ENCODE measurements at places on chromosomes 7 and 10.

DNA sequence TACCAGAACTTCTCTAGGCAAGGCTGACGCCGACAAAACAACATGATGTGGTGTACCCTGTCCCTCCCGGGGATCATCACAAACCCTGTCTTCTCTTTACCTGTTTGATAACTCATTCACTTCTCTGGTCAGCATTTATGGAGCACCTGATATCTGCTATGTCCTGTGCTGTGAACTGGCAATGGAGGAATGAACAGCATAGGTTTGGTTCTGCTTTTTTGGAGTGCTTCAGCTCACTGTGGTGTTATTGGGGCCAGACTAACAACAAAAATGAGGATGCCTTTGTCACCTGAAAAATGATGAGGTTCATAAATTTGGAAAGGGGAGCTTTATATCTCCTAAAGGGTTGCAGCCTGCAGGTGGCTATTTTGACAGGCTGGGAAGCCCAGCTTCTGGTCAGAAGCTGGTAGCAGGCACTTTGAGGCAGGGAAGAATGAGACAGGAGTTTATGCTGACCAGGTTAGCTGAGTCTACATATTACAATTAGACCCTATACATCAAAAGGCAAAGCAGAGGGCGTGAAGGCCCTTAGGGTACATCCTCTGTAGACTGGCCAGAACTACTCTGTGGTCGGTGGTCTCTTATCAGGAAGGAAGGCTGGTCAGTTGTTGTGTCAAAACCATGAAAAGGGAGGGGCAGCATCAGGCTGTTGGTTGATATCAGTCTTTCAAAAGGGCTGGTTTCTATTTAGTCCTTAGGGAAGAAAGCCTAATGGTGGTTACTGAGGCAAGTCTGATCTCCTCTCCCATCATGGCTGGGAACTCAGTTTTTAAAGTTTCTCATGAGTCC lies 42.3 kb downstream of the SH2D4B start:
- no peak for DNase-seq

- DNase-seq, result no peak
Measured at GRCh38 chr10:90939116-90939515, 18.2 kb upstream of the ANKRD1 start.

DNA sequence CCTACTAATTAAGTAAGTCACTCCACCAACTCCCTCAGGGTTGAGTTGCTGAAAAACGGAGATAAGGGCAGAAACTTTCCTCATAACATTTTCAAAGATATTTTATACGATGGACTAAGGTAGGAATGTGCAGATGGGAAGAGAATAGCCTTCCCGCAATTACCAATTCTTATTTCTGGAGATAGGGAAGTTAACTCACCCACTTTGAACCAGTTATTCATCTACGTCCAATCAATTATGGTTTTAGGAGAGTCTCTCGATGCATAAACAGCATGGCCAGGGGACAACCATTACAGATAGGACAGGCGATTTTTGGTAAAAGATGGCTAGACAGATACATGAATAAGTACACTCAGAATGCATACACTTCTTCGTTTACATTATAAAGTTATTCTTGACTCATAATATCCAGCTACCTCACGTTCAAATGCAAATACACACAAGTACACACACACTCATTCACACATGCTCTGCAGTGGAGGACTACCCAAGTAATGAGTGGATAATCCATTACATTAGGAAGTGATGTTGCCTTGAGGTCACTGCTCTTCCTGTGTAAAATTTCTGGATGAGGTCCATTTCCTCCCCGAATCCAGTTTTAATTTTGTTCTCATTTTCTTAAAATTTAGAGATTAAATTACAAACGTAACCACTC lies 25.2 kb upstream of the IMMP2L start:
- DNase-seq, result no peak

- peak; percentile 17 for DNase-seq
Measured at GRCh38 chr7:3301831-3302618, 973 bp downstream of the SDK1 start.

GRCh38 chr10:96118604-96119450 lies 11.3 kb upstream of the ZNF518A start:
- DNase-seq, result no peak
